ENCODE measurements at places on chromosomes 2 and 18.

DNA sequence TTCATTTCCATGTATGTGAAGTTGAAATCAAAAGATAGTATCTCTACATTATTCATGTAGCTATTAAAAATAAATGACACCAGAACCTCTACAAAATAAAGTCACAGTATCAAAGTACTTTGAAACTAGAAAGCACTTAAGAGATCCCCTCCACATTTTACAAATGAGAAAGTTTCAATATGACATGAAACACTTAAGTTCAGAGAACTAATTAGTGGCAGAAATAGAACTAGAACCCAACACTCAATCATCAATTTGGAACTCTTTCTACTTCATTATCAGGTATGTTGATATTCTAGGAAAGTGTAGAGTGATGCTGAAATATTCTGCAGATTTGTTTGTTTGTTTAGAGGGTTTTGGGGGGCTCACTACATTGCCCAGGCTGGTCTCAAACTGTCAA is 145.6 kb downstream of the MEMO1 start:
- no peak for DNase-seq

DNA sequence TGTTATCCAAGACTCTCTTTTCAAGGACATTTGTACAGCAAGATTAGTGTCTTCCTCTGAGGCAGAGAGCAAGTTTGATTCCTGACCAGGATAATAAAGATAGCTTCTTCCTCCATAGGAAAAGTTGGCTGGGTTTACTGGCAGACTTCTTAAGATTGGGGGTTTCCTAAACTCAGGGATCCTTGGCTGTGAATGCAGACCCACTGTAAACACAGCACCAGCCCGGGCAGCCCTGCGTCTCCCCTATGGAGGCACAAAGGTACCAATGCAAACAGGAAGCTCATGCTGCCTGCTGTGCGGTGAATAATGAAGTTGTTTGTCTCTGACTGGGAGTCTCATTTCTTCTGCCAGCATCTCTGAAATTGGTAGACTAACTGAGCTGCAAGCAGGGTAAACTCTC is 96.2 kb upstream of the ARHGAP28 start:
- no peak for DNase-seq

DNA sequence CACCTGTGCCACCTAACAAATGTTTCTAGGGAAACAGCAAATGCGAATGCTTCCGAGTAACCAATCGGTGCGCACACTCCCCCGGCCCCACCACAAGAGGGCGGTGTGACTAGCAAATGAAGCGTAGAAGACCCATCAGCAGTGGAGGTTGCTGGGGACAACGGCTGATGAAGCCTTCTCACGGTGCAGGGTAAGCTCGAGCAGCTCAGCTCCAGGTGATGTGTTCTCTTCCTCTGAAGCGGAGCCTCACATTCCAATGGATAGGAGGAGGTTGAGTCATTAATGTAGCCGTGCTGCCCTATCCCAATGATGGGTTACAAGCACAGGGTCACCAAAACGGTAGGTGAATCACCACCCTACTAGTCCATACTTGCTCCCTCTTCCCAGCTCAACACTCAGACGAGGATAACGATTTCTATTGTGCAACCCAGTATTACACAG is 127.6 kb upstream of the TWIST2 start:
- DNase-seq, result peak; percentile 17

- DNase-seq, result no peak
These were observed 274.3 kb upstream of the NRP2 start for GRCh38 chr2:205407984-205408383.

GRCh38 chr2:121888189-121888557 is 132.7 kb downstream of the TSN start:
- no peak for DNase-seq

GRCh38 chr18:3595369-3596273 is 145.6 kb downstream of the TGIF1 start:
- peak; percentile 39 for DNase-seq

DNA sequence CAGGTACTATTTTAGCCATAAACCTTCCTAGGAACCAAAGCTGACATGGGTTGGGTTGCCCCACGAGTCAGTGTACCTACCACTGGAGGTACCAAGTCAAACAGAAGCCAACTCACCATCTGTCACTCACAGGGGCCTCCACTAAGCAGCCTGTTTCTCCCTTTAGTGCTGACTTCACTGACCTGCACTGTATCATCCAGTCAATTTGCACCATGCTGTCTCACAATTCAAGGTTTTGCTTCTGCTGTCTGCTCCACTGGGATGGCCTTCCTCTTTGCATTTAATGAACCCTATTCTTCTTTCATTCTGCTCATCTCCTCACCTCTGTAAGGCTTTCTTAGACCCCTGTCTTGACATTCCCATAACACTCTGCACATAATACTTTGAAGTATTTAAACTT is 47.2 kb downstream of the EIF2AK3 start:
- DNase-seq, result no peak

GRCh38 chr18:58247363-58247834 is 203.4 kb downstream of the NEDD4L start:
- no peak for DNase-seq

DNA sequence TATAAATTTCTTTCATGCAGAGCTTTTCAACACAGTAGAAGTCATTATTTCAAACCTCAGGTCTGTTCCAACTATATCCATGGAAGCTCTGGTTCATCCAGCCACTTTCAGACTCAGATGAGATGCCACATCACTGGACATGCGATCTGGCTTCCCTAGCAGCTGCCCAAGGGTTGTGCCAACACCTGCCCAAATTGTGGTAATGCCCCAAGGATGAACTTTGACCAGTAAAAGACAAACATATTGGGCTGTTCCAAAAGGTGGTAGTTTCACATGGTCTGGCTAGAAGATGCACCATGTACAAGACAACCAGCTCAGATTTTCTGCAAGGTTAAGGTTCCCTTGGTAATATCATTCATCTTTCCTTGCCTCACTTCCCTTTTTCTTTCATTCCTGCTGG is 101.9 kb downstream of the THADA start:
- no peak for DNase-seq
